ENCODE measurements at places on chromosomes 13 and 19.
A peak's percentile ranks its signal among the peaks of the same experiment; 100 is the strongest.

GRCh38 chr19:52065399-52065798, 16.8 kb upstream of the ZNF432 start:
- no peak overlapping the region for H3K27ac ChIP-seq
- H3K4me3 ChIP-seq: no peak overlapping the region
- H3K4me1 ChIP-seq: no peaks in the 10 kb centered on the region
- no peak for DNase-seq

GRCh38 chr13:24086642-24087041, 73.9 kb upstream of the SPATA13 start:
- DNase-seq: no peak
- no peaks in the 10 kb centered on the region for H3K27me3 ChIP-seq
- peaks cover 17% of the 10 kb centered on the region for H3K4me1 ChIP-seq
- no peak overlapping the region for H3K4me3 ChIP-seq

- H3K4me1 ChIP-seq: no peaks in the 10 kb centered on the region
- peak; percentile 85 for DNase-seq
- H3K27ac ChIP-seq: no peak overlapping the region
- H3K27me3 ChIP-seq: no peaks in the 10 kb centered on the region
- no peak overlapping the region for H3K4me3 ChIP-seq
Observed at GRCh38 chr13:24693862-24694471, 13.8 kb downstream of the ATP12A start.

GRCh38 chr13:106919638-106920037, 351.7 kb upstream of the ARGLU1 start:
- no peak overlapping the region for H3K4me3 ChIP-seq
- H3K4me1 ChIP-seq: peaks cover 13% of the 10 kb centered on the region
- peak; percentile 13 for DNase-seq
- H3K36me3 ChIP-seq: no peaks in the 10 kb centered on the region
- no peak overlapping the region for H3K27ac ChIP-seq

- no peak overlapping the region for H3K4me3 ChIP-seq
- H3K27me3 ChIP-seq: no peaks in the 10 kb centered on the region
- no peak for DNase-seq
- no peak overlapping the region for H3K27ac ChIP-seq
- no peaks in the 10 kb centered on the region for H3K36me3 ChIP-seq
- H3K4me1 ChIP-seq: no peaks in the 10 kb centered on the region
Observed at GRCh38 chr13:34408640-34409039, 533.4 kb upstream of the NBEA start.

DNA sequence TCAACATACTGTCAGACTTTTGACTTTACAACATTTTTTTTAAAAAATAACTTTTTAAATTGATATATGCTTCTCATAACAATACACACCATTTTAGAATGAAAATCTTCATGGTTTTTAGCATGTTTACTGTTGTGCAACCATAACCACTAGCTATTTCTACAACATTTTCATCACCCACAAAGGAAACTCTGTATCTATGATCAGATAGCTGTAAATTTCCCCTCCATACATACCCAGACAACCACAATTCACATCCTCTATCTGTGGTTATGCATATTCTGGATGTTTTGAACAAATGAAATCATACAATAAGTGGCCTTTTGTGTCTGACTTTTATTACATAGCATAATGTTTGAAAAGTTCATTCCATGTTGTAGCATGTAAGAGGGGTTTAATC, 1666.0 kb downstream of the EFNB2 start:
- no peaks in the 10 kb centered on the region for H3K4me1 ChIP-seq
- H3K4me3 ChIP-seq: no peak overlapping the region
- H3K27me3 ChIP-seq: no peaks in the 10 kb centered on the region
- DNase-seq: no peak
- H3K36me3 ChIP-seq: no peaks in the 10 kb centered on the region

DNA sequence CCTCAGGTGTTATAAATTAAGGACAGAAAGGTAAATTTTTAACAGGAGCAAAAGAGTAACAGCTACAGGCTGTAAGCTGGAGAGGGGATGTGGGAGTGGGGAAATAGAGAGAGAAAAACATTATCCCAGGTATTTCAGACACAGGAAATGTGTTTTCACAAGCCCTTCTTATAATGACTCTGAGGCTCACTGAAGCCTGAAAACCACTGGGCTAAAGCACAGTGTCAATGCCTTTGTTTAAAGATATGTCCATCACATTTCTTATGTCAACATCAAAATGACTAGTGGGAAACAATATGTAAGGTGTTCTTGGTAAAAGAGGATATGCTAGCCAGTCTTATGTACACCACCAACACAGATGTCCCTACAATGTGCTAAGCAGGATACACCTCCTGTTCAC, 365.9 kb downstream of the FGF14 start:
- no peak overlapping the region for H3K27ac ChIP-seq
- no peak for DNase-seq
- peaks cover 7% of the 10 kb centered on the region for H3K4me1 ChIP-seq
- no peak overlapping the region for H3K4me3 ChIP-seq
- H3K27me3 ChIP-seq: no peaks in the 10 kb centered on the region

GRCh38 chr13:20428666-20429644, 96.7 kb downstream of the CRYL1 start:
- H3K27ac ChIP-seq: no peak overlapping the region
- no peaks in the 10 kb centered on the region for H3K27me3 ChIP-seq
- no peak for DNase-seq
- H3K36me3 ChIP-seq: no peaks in the 10 kb centered on the region
- no peak overlapping the region for H3K4me3 ChIP-seq

- no peak overlapping the region for H3K27ac ChIP-seq
- H3K36me3 ChIP-seq: no peaks in the 10 kb centered on the region
- no peak overlapping the region for H3K4me3 ChIP-seq
- no peaks in the 10 kb centered on the region for H3K27me3 ChIP-seq
- H3K4me1 ChIP-seq: no peaks in the 10 kb centered on the region
- peak; percentile 33 for DNase-seq
Observed at GRCh38 chr13:67416047-67416925, 186.2 kb upstream of the PCDH9 start.

- peak; percentile 78 for DNase-seq
- H3K27me3 ChIP-seq: no peaks in the 10 kb centered on the region
- no peak overlapping the region for H3K4me3 ChIP-seq
- H3K27ac ChIP-seq: peak overlapping the region; percentile 44
Observed at GRCh38 chr13:45142440-45143345, 22.4 kb downstream of the GTF2F2 start.

GRCh38 chr13:63910511-63910910, 2494.9 kb upstream of the PCDH20 start:
- H3K4me3 ChIP-seq: no peak overlapping the region
- peaks cover 14% of the 10 kb centered on the region for H3K4me1 ChIP-seq
- H3K27ac ChIP-seq: no peak overlapping the region
- H3K27me3 ChIP-seq: no peaks in the 10 kb centered on the region

- H3K4me1 ChIP-seq: no peaks in the 10 kb centered on the region
- no peaks in the 10 kb centered on the region for H3K36me3 ChIP-seq
- H3K27ac ChIP-seq: no peak overlapping the region
- no peaks in the 10 kb centered on the region for H3K27me3 ChIP-seq
- no peak for DNase-seq
- H3K4me3 ChIP-seq: no peak overlapping the region
Observed at GRCh38 chr13:93900731-93901130, 578.8 kb downstream of the DCT start.

DNA sequence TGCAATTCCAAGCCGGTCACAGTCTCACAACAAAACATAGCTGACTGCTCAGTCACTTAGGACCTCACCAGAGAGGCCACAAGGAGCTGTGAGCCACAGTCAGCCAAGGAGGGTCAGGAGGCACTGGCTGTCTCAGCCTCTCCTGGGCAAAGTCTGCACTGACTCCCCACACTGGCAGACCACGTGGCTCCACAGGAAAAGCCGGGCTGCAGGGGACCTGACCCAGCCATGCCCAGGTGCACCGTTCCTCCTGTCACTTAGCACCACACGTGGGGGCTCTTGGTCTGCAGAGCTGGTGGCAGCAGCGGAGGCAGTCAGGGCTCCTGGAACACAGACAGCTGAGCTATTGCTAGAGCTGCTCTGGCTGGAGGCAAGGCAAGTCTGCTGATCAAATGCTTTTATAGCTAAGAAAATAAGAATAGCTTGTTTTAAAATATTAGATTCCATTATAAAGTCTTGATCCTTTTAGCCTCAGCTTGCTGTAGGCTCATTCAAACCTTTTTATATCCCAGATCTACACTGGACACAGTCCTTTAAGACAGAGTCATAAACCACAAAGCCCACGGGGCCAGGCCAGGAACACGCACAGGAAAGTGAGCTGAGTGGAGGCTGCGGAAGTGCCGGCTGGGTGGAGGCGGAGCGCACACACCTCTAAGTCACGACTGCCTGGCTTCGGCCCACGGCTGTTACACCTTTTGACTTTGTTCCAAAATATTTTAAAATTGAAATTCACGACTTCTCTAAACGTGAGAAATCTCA, 744.1 kb downstream of the UQCRFS1 start:
- DNase-seq: no peak
- no peaks in the 10 kb centered on the region for H3K36me3 ChIP-seq
- H3K4me3 ChIP-seq: no peak overlapping the region
- no peak overlapping the region for H3K27ac ChIP-seq

DNA sequence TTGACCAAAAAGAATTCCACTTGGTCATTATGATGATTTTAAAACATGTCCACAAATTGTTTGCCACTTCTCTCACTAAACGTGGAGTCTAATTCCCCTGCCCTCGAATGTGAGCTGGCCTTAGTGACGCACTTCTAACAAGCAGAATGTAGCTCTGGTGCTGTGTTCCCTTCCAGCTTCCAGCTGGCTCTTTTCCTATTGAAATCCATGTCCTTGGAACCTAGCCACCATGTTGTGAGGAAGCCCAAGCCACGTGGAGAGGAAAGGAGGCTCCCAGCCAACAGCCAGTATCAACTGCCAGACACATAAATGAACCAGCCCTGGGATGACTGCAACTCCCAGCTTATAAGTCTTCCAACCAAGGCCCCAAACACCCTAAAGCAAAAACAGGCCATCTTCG, 23.6 kb upstream of the CEBPA start:
- no peak overlapping the region for H3K4me3 ChIP-seq
- no peaks in the 10 kb centered on the region for H3K27me3 ChIP-seq
- no peak for DNase-seq
- no peaks in the 10 kb centered on the region for H3K36me3 ChIP-seq

GRCh38 chr13:30002577-30002976, 152.2 kb upstream of the UBL3 start:
- H3K27ac ChIP-seq: no peak overlapping the region
- peaks cover 5% of the 10 kb centered on the region for H3K27me3 ChIP-seq
- H3K36me3 ChIP-seq: no peaks in the 10 kb centered on the region
- H3K4me1 ChIP-seq: no peaks in the 10 kb centered on the region
- no peak overlapping the region for H3K4me3 ChIP-seq

DNA sequence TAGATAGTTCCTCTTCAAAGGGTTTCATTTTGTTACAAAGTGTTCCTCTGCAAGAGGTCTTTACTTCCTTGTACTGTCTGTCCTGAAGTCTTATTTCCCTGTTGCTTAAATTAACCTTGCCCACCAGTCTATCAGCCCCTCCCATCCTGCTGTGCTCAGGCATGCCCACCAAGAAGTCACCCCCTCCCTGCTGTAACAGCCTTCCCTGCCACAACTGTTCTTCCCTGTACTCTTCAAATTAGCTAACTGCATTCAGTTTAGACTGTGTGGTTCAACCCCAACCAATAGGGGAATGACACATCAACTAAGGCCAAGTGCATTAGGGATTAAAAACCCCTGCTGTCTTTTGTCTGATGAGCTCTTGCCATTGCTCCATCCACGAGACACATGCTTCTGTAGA, 34.4 kb upstream of the ZNF562 start:
- no peaks in the 10 kb centered on the region for H3K27me3 ChIP-seq
- peak; percentile 55 for DNase-seq
- no peaks in the 10 kb centered on the region for H3K36me3 ChIP-seq
- H3K27ac ChIP-seq: no peak overlapping the region

- no peak overlapping the region for H3K4me3 ChIP-seq
- H3K36me3 ChIP-seq: no peaks in the 10 kb centered on the region
- DNase-seq: no peak
- no peak overlapping the region for H3K27ac ChIP-seq
- H3K27me3 ChIP-seq: no peaks in the 10 kb centered on the region
Observed at GRCh38 chr13:40457929-40458719, 208.3 kb downstream of the FOXO1 start.

DNA sequence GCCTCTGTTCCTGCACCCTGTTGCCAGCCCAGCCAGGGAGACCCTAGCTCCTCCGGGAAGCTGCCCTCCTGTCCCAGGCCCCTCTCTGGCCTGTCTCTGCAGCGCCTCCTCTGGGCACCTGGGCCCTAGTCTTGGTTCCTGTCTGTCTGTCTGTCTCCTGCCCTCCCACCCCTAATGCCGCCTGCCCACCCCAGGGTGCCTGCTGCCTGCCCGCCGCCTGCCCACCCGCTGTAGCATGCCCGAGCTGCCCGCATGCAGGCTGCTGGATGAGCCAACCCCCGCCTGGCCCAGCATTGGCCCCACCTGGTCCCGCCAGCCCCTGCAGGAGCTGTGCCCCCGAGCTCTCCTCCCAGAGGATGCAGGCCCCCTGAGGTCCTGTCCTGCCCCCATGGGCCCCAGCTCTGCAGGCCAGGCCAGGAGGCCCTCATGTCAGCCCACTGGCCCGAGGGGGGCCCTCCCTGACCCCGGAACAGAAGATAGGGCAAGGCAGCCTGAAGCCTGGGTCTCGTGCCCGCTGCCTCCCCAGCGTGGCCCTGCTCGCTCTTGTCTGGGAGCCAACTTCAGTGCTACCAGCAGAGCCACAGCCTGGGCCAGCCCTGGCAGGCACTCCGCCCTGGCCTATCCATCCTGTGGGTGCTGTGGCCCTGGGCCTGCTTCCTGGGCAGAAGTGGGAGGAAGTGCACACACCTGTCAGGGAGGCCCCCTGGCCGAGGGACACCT, 5.2 kb downstream of the MAP2K7 start:
- peaks cover 11% of the 10 kb centered on the region for H3K4me1 ChIP-seq
- H3K27ac ChIP-seq: no peak overlapping the region
- H3K27me3 ChIP-seq: no peaks in the 10 kb centered on the region
- DNase-seq: no peak

DNA sequence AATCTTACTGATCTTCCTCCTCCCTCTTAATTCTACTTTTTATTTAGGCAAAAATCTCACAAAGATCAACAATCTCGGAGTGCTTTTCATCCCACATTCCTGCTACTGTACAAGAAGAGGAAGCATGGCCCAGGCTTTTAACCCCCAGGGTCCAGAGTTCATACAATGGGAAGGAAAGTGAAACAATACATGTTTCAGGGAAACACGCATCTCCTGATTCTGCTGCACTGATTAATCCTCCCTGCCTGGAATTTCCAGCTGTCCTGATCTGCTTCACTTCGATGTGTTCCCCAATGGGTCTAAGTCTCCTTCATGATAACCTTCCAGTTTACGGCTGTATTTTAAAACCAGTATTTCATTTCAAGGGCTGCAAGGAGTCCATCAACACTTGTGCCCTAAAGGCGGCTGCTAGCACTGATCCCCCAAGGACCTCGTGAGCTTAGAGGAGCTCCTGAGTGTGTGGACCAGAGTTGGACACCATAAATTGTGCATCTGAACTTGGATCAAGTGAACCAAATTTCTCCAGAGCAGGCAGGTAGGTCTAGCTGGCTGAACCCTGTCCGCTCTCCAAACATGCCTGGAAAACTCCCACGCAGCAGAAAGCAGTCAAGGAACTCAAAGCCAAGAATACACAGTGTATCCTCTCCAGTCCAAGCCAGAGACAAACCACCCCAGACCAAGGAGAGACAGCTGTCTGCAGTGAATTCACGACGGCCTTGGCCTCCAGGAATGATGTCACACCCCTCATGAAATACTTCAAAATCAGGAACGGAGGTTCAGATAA, 44.3 kb downstream of the COL4A1 start:
- no peak for DNase-seq
- H3K4me3 ChIP-seq: no peak overlapping the region
- no peaks in the 10 kb centered on the region for H3K27me3 ChIP-seq

- H3K27ac ChIP-seq: peak overlapping the region; percentile 8
- H3K4me3 ChIP-seq: no peak overlapping the region
Observed at GRCh38 chr19:48473161-48473966, 4.2 kb downstream of the CYTH2 start.
